Activated CD4-positive, alpha-beta T cell treated with anti-CD3 and anti-CD28 coated beads, Interleukin-2, amount 10 ng/mL, durations not matched to agents 24 days and 14 days (primary cell): ENCODE measurements at places on chromosomes 6 and 20. TPM values are rescaled to one million over a fixed set of nuclear protein-coding genes. Genes with fewer than 3 reads are reported as not detected.

GRCh38 chr6:87333591-87334181 lies 4.6 kb upstream of the GJB7 start:
- peak; percentile 64 for DNase-seq

DNA sequence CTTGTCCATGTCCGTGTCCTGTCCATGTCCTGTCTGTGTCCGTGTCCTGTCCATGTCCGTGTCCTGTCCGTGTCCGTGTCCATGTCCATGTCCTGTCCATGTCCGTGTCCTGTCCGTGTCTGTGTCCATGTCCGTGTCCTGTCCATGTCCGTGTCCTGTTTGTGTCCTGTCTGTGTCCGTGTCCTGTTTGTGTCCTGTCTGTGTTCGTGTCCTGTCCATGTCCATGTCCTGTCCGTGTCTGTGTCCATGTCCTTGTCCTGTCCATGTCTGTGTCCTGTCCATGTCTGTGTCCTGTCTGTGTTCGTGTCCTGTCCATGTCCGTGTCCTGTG lies 55.0 kb upstream of the BHLHE23 start:
- DNase-seq, result no peak

Gene HSPA12B
- not detected in 2 replicates for total RNA-seq

DNA sequence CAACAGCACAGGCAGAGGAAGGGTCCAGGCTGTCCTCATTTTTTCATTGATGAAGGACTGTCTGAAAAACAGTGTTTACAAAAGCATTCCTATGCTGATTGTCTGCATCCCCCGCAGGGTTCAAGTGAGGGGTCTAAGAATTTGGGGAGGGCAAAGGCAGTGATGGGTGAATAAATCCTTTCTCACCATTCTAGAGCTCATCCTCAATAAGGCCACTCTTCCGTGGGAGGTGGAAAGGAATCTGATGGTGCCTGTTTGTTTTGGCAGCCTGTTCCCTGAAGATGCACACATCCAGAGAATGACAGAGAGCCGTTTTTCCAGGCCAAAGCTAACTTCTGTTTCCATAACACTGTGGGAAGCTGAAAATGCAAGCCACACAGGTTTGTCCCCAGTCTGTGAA lies 164.5 kb downstream of the MOXD1 start:
- no peak for DNase-seq

DNA sequence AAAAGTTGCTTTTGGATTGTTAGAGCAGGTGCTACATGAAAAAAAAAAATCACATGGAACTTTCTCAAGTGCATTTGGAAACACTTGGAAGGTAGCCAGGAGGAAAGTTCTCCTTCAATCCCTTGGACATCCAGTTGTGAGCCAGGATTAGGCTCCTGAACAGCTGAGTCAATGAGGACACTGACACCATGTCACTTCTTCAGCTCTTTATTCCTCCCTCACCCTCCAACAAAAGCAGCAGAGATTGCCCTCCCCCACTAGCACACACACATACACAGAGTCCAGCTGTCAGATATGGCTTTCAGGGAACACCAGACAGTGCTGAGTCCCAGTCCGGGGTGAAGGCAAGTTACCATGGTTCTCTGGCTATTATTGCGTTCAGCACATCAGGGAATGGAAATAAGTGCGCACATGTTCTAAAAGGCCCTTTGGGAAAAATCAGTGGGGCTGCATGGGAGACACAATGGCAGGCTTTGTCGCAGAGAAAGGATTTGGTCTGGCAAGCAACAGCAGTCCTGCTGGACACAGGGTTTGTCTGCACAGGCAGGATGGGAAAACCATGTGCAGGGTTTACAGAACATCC lies 124.7 kb upstream of the MARCKS start:
- DNase-seq, result no peak

Gene GUCA1A
- total RNA-seq, result not detected in 2 replicates

GRCh38 chr6:137111296-137112066 lies 62.0 kb downstream of the IL22RA2 start:
- DNase-seq, result peak; percentile 13

Gene PTK6
- 0.19 and 0.35 TPM in 2 replicates for total RNA-seq

DNA sequence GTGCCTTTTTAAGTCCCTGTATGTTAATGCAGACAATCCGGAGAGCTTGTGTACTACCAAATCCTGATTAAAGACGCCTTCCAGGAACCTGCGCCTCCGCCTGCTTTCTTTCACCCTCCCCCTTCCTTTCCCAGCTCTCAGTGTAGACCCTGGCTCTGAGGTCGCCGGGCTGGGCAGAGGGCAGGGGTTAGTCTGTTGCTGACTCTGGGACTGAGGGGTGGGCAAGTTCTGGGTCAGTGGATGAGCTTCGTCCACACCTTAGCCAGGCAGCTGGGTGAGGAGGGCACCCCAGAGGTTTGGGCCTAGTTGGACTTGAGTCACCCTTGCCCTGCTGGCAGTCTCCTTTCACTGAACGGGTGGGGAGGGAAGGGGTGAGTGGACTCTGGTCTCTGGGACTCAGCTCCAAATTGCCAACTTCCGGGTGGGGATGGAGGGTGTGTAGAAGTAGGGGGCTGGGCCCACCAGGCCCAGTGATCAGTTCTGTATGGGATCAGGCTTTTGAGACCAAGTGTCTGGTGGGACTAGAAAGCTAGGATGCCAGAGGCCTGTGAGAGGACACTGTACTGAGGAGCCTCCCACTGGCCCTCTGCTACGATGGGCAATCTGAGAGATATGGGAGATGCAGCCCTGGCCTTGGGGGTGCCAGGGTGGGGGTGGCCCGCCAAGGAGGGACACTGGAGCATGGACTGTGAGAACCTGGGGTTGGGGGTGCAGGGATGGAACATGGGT lies 21.3 kb upstream of the SLC22A7 start:
- DNase-seq, result no peak

- DNase-seq, result no peak
Observed at GRCh38 chr6:17836293-17836692, 129.6 kb upstream of the NUP153 start.

GRCh38 chr20:56940466-56940865 lies 311.4 kb downstream of the TFAP2C start:
- no peak for DNase-seq

Gene MAPK13
- total RNA-seq, result 59.4 and 61.6 TPM in 2 replicates

Gene GHRH
- total RNA-seq, result not detected in 2 replicates

GRCh38 chr20:34536798-34537394 lies 20.7 kb downstream of the DYNLRB1 start:
- peak; percentile 78 for DNase-seq

Gene DDX43
- 0.26 and 0.69 TPM in 2 replicates for total RNA-seq

Gene PRKN
- total RNA-seq, result not detected in 2 replicates

DNA sequence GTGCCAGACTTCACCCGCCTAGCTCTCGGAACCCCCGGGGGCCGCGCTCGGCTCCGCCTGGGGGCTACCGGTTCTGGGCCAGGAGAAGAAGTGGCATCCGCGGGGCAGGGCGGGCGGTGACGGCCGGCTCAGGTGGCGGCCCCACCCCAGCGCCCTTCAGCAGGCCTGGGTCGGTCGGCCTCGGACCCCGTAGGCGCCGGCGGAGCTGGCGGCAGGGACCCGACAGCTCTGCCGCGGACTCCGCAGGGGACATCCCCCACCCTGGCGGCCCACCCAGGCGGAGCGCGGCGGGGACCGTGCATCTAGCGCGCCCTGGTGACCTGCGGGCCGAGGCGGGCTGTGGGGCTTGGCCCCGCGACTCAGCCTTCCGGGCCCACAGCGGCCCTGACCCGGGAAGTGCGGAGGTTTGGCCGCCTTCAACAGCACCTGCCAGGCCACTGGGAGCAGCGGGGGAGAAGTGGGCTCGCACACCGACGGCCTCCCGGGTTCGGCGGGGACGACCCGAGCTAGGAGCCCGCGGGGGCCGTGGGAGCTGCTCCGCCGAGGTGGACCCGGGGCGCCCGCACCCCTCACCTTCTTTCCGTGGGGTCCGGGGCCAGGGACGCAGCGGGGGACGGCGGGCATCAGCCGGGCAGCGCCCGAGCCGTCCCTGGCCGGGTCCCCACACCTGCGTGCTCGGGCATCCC lies 87.1 kb downstream of the TMEM242 start:
- DNase-seq, result peak; percentile 66

GRCh38 chr6:38354905-38355304 lies 284.8 kb downstream of the BTBD9 start:
- DNase-seq, result no peak

DNA sequence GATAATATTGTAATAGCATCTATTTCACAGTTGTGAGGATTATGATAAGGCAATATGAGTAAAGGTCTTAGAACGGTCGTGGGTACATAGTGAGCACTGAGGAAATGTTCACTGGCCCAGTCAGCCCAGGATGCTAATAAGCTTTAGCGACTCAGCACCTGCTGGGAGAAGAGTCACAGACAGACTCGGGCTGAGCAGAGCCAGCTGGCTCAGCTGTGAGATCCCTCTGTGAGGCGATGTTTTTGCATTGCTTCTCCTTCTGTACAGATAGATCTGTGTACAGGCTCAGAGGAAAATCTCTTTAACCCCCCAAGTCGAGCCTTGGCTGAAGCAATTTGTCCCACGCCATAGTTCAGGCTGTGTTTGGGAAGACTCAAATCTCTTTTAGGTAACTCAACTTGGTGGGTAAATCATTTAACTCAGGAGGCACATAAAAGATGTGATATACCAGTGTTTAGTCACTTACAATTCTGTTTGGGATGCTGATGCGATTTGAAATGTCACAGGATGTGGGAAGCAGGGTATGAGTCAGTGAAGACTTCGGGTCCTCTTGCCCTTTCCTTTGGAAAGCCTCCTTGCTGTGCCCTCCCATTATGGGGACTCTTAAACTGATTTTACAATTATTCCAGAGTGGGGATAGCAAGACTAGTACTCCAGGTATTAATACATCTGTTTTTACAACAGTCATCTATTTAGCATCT lies 53.1 kb downstream of the PHACTR1 start:
- no peak for DNase-seq

DNA sequence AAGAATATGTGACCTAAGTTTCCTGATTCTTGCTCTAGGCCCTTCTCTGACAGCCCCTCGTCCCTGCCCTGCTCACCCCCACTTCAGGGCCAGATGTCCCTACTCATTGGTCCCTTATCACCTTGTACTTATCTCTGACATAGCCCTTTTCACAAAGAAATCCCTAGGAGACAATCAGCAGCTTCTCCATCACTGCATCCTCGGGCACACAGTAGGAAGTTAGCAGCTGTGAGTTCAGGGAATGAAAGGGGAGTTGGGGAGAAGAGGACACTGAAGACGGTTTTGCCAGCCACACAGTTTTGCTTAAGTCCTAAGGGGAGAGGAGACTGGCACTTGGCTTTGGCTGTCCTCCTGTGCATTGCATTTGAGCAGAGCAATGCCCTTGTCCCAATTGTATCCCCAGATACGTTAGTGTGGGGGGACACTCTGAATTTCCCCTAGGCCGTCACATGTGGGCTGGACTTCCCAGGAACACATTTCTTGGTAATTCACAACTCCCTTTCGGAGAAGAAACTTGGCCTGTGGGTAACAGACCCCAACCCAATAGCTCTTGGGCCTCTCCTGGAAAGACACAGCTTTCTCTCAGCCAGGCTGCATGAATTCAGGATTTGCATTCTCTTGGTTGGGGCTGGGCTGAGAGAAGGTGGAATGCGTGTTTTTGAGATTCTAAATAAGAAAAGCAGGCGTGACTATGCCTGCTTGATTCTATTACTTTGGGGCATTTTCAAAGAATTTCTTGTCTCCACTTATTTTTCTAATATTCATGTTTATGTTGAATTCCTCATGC lies 177.6 kb downstream of the UST start:
- no peak for DNase-seq

Gene NT5E
- 14.8 and 15.2 TPM in 2 replicates for total RNA-seq

Gene CST4
- not detected in 2 replicates for total RNA-seq

Gene EPB41L1
- 0.09 and 0.19 TPM in 2 replicates for total RNA-seq

GRCh38 chr6:109893606-109894005 lies 84.5 kb upstream of the GPR6 start:
- no peak for DNase-seq

Gene UNC5CL
- 0.88 and 1.2 TPM in 2 replicates for total RNA-seq

- no peak for DNase-seq
Observed at GRCh38 chr20:60007464-60007863, 49.2 kb downstream of the CDH26 start.

- no peak for DNase-seq
Observed at GRCh38 chr6:25341203-25341552, 62.0 kb downstream of the CARMIL1 start.

DNA sequence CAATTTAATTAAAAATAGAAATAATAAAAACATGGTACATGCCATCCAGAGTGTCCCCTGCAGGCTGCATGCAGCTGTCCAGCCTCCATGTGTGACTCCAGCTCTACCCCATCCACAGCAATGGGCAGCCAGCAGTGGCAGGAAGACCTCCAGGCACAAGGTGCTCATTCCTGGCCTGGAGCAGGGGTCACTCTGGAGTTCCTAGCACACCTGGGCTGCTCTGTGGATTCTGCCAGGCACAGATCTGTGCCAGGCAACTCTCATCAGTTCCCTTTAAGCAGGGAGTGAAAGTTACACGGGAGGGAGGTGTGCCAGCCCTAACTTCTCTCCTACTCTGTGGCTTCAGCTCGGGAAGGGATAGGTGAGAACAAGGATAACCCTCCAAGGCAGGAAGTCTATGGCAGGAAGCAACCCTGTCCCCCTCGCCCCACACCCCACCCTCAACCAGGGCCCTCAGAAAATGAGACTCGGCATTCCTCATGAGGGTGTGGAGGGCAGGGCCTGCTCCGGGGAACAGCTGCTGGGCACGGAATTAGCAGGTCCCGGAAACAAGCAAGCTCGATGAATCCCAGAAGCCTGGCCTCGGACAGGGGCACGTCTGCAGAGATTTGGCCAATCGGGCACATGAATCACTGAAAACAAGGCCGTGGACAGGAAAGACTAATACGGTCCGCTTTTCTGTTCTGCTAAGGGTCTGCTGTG lies 10.0 kb downstream of the JPH2 start:
- DNase-seq, result no peak

DNA sequence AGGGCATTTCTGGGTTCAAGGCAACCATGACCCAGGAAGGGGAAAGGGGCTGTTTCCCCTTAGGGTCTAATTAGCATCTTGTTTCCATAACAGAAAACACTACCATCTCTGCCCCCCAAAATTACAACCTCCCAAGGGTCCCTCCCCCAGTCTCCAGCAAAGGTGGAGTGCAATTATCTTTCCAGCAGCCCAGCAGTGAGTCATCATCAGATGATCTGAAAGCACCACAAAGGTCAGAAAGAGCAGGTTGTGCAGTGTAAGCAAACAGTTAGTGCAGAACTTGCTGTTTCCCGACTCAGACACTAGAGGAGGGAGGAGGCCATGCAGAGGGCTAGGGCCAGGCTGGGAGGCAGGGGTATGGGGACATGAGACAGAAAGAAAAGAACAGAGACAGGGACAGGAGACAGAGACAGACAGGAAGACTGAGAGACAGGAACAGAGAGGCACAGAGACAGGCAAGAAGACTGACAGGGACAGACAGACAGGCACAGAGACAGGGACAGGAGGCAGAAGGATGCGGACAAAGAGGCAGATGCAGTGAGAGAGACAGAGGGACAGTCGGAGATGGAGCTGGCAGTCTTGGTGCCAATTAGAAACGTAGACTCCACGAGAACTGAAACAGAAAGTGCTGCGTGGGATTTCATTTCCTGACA lies 62.5 kb downstream of the PYGB start:
- peak; percentile 88 for DNase-seq

Gene BEND6
- total RNA-seq, result not detected in 2 replicates
